Right renal cortex interstitium (tissue), 3 donors: ENCODE measurements at places on chromosomes 11 and 22. TPM values are rescaled to one million over a fixed set of nuclear protein-coding genes. Genes with fewer than 3 reads are reported as not detected.

- no peak for DNase-seq
Measured at GRCh38 chr11:114243461-114244372, 52.5 kb upstream of the NNMT start.

The DNAJB7 gene
- 0.32 TPM for polyA plus RNA-seq

The SRRD gene
- polyA plus RNA-seq, result 33.8 TPM

The LINC01488 gene
- 0.06 TPM for polyA plus RNA-seq

DNA sequence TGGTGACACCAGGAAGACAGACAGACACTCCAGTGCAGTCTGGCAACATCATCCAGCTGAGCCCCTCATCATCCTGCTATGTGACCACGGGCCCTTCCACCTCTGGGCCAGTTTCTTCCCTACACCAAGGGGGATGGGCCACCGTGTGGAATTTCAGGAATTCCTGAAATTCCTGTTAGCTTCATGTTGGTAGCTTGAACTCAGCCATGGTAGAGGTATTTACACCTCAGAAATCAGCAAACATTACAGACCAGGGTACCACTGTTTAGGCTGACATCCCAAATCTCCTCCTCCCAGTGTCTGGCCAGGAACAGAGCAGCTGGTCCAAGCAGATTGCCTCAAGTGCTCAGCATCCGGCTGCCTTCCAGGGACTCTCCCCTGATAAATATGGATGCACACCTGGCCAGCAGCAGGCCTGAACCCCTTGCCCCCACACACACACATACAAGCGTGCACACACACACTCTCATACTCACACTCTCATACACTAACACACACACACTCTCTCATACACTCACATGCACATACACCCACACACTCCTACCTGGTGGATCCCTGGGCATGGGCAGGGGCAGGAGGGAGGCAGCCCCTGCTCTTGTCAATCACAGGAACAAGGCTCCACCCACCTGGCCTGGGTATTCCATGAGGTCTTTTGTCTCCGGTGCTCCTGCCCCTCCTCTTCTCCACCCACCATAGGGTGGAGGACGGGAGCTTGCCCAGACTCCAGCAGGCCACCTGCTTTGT is 85.2 kb downstream of the BUD13 start:
- DNase-seq, result no peak

DNA sequence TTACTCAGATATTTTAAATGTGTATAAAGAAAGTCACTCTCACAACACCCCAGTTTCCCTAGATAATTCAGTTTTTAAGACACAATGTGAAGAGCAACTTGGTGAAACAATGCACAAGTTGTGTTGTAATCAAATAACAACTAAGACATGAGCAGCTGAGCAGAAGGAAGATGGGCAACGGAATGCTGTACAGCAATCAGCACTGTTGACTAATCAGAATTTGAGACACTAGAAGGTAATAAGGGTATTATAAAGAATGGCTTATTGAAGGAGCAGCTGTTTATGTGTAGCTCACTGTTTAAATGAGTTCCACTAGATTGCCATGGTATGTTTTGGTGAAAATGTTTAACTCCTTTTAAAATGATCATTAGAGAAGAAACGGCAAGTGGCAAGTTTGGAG is 60.1 kb downstream of the SOX6 start:
- DNase-seq, result no peak

GRCh38 chr22:34567367-34567766 is 498.6 kb upstream of the ISX start:
- no peak for DNase-seq

DNA sequence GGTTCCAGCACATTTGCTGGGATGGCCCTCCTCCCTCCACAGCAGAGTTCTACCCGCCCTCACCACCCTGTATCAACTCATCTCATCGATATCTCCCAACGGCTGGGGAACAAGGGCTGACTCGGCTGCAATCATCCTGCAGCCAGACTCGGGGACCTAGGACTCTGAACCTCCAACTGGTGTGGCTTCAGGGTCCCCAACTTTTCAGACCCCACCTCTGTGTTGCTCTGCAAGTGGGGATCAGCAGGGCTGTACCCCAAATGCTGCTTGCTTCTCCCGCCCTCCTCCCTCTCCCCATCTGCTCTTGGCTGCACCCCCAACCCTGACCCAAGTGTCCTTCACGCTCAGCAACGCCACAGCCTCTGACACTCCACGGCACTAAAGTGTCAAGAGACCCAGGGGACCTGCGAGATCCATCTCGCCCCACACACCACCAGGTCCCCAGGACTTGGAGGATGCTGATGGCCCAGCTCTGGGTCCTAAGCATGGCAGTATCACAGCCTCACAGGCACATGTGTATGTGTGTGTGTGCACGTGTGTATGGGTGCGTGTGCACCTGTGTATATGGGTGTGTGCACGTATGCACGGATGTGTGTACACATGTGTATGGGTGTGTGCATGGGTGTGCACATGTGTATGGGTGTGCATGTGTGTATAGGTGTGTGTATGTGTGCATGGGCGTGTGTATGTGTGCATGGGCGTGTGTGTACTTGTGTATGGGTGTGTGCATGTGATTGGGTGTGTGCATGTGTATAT is 26.4 kb downstream of the KCNQ1 start:
- no peak for DNase-seq

The GP1BB gene
- 2.2 TPM for polyA plus RNA-seq

DNA sequence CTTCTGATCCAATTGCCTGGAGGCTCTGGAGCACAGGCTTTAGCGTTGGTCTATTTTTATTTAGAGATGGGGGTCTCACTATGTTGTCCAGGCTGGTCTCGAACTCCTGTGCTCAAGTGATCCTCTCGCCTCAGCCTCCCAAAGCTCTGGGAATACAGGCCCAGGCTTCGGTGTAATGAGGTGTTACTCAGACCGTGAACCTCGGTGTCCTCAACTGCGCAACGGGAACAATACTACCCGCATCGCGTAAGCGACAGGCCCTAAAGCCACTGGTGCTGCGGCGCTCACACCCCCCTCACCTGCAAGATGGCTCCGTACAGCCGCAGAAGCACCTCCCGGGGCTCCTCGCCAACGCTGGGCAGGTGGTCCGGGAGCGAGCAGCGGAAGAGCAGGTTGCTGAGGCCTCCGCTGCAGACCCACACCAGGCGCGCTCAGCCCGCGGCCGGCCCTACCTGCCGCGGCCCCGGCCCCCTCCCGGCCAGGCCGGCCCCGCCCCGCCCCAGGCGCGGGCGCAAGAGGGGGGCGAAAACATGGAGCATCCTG is 628 bp downstream of the CHKB start:
- DNase-seq, result no peak

The SLC22A9 gene
- not detected for polyA plus RNA-seq

DNA sequence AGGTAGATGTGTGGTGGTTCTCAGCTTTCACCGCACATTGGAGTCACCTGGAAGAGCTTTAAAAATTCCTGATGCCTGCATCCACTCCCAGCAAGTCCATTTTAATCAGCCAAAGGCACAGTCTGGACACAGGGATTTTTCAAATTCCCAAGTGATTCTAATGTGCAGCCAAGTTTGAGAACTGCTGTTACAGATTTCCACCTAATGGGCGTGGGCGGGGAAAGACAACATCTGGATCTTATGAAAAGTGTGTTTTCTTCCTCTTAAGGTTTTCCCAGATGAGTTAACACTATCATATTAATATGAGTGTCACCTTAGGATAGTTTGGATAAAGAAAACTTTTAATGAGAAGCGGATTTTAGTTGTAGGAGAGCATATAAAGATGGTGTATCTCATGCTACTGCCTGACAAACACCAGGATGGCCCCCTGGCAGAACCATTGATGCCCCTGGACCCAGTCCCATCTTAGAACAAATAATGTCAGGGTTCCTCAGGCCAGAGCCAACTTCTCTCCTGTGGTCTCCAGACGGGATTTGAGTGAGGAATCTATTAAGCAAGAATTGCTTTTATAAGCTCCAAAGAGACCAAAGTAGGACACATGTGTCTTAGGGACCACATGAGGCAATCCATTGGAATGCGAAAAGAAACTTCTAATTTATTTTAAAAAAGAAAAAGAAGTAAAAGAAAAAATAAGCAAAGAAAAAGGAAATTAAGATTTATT is 31.9 kb downstream of the POU2AF1 start:
- no peak for DNase-seq

GRCh38 chr11:87122852-87123251 is 85.1 kb downstream of the TMEM135 start:
- DNase-seq, result no peak

DNA sequence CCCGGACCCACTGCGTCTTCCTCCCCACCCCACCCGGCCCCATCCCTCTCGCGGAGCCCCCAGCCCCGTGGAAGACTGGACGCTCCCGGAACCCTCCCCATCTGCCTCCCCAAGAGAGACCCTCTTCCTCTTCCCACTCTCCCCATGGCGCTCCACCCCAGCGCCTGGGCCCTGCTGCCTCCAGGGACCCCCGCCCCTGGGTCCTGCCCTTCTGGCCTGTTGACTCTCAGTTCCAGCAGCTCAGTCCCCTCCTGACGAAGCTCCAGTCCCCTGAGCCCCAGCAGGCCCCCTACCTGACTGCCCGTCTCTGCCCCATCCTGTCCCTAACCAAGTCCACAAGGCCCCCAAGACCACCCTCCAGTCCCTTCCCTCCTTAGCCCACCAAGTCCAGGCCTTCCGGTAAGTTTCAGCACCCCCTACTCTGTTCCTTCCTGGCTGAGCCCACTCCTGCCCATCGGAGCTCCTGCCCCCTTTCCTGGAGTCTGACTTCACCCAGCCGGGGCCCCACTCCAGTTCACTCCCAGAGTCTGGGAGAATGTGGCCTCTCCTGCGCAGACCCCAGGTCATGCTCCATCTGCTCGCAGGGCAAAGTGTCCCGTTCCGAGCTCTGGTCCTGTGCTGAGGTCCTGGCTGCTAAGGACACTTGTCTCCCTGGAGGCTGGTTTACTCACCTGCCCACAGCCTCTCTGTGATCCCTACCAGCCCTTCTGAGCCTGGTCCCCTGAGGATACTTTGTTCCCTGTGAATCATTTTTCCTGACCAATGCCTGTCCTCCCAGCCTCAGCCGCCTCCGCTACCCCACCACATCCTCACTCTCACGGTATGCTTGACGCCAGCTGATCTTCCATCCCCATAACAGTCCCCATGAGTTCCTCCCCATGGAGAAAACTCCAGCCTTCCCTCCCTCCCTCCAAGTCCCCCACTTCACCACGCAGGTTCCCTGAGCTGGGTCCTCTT is 722 bp downstream of the IFITM10 start:
- no peak for DNase-seq

The SEC14L2 gene
- polyA plus RNA-seq, result 4.4 TPM

The KRTAP5-2 gene
- 0.21 TPM for polyA plus RNA-seq

The TRPM5 gene
- 2.2 TPM for polyA plus RNA-seq

The APOA1 gene
- polyA plus RNA-seq, result 134 TPM

DNA sequence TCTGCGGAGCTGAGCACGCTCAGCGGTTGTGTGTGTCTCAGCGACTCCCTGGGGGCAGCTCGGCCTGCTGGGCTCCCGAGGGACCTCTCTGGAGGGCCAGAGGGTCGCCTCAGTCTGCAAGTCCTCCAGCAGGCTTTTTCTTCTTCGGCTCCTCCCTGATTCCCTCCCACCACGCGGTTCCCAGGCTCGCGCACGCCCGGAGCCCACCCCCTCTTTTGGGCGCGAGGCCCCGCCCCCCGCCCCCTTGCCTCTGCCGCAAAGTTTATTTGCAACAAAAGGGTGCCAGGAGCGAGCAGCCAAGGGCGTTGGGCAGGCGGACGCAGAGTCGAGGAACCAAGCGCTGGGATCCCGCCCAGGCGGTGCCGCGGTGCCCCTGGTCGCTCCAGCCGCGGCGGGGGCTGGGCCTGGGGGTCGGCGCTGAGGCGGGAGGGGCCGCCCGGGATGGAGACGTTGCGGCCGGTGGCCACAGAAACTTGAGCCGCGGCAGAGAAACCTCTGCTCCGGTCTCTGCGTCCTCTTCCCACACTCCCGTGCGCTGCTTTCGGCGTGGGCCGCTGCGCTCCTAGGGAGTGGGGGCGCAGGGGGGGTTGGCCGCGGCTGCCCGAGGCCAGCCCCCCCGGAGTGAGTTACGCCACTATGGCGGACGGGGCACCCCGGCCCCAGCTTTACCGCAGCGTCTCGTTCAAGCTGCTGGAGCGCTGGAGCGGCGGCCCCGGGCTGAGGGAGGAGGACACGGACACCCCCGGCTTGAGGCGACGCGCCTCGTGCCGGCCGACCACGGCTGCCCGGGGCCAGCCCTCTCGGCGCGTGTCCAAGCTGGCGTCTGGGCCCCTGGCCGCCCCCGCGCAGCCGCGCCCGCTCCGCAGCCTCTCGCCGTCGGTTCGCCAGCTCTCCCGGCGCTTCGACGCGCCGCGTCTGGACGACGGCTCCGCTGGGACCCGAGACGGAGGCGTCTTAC is at the start of gene ARHGEF17:
Gene ARHGEF17 (plus strand): TSS at position 274 of the 958 bp plus-strand sequence. CDS start 363 bp downstream, at position 637.
- no peak for DNase-seq

The TMEM191C gene
- 0.79 TPM for polyA plus RNA-seq

GRCh38 chr11:35420371-35420770 is 1.0 kb upstream of the SLC1A2 start:
- no peak for DNase-seq

DNA sequence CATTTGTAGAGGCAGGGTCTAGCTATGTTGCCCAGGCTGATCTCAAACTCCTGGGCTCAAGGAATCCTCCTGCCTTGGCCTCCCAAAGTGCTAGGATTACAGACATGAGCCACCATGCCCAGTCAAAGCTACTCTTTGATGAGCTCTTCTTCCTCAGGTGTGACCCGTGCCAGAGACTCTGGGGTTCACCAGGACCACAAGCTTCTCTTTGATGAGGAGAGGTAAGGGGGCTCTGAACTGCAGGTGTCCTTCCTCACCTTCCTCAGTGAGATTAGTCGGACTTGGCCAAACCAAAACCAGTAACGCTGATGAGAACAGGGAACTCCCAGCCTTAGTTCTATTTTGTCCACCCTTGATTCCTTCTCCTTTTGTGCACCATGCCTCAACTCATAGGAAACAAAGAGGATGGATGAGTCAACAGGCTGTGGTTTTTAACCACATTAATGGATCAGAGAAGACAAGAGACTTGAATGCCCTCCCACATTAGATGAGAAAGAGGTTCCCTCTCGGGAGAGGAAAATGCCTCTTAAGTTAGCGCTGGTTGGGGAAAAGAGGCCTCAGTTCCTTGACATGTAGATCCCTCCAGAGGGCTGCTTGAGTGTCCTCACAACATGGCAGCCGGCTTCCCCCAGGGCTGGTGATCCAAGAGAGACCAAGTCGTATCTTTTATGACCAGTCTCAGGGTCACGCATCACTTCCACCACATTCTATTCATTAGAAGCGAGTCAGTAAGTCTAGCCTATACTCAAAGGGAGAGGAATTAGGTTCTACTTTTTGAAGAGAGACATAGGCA is 25.7 kb upstream of the CTR9 start:
- DNase-seq, result no peak

DNA sequence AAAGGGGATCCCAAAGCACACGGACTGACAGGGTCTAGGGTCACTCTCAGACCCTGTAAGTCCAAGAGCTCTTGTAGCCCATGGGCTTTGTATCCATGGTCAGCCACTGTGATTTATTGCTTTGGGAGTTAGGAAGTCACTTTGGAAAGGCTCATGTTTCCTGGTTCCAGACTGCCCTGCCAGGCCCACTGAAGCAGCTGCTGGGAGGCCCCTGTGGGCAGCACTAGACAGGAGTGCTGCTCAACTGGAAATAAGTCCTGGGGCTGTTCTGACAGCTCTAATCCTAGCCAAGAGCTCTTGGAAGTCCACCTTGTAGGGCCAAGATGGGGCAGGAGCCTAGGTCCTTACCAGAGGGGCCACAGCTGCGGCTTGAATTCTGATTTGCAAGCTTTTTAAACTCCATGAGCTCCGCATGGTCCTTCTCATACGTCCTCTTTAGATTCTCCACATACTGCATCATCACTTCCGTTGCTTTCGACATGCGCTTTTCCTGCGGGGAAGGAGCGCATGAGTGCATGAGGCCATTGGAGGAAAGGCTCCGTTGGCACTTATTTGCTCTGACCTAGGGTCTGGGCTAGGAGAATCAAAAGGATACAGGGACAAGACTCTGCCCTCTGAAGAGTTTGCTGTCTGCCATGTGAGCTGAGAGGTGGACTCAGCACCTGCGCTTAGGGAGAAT is 32.2 kb upstream of the LYVE1 start:
- no peak for DNase-seq

GRCh38 chr11:76654298-76654851 is 16.2 kb downstream of the LRRC32 start:
- DNase-seq, result peak; percentile 71
